ENCODE measurements at places on chromosomes 11 and 22. TPM values are rescaled to one million over a fixed set of nuclear protein-coding genes. Genes with fewer than 3 reads are reported as not detected.

GRCh38 chr11:17476317-17477083 is at the start of gene ABCC8:
TSS of gene ABCC8 (minus strand) at chr11:17476845. CDS start at chr11:17476776, 69 bp downstream.
- DNase-seq: no peak

The MTA2 gene
- 176 TPM for total RNA-seq

The NXPE2 gene
- total RNA-seq: not detected

The OR5A1 gene
- total RNA-seq: not detected

GRCh38 chr11:124172101-124172500 is 11.0 kb upstream of the OR10D3 start:
- no peak for DNase-seq

GRCh38 chr11:133503236-133503635 is 29.1 kb downstream of the OPCML start:
- no peak for DNase-seq

DNA sequence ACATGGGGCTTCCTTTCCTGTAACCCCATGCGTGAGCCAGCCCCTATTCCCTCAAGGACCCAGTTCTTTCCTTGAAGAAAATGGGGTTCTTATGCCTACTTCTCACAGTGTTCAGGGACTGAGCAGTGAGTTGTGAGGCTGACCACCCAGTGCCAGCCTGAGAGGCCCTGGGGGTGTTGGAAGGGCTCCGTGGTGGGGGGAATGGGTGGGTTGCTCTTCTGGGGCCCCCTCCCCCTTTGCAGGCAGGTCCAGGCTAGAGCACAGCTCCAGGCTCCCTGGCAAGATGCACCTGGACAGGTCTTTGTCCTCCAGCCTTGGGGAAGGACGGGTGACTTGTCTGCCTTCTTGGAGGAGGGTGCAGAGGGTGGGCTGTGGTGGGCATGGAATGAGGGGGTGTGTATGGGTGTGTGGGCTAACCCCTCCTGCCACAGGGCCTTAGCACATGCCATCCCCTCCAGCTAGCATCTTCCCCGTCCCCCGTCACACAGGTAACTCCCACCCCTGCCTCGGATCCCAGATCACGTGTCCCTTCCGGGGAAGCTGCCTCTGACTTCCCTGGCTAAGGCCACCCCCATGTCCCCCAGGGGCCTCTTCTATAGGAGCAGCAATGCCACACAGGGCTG is 64.6 kb downstream of the MYEOV start:
- no peak for DNase-seq

GRCh38 chr11:84866922-84867321 is 760.2 kb downstream of the DLG2 start:
- no peak for DNase-seq

- no peak for DNase-seq
Measured at GRCh38 chr11:102513869-102514268, 16.7 kb downstream of the MMP7 start.

DNA sequence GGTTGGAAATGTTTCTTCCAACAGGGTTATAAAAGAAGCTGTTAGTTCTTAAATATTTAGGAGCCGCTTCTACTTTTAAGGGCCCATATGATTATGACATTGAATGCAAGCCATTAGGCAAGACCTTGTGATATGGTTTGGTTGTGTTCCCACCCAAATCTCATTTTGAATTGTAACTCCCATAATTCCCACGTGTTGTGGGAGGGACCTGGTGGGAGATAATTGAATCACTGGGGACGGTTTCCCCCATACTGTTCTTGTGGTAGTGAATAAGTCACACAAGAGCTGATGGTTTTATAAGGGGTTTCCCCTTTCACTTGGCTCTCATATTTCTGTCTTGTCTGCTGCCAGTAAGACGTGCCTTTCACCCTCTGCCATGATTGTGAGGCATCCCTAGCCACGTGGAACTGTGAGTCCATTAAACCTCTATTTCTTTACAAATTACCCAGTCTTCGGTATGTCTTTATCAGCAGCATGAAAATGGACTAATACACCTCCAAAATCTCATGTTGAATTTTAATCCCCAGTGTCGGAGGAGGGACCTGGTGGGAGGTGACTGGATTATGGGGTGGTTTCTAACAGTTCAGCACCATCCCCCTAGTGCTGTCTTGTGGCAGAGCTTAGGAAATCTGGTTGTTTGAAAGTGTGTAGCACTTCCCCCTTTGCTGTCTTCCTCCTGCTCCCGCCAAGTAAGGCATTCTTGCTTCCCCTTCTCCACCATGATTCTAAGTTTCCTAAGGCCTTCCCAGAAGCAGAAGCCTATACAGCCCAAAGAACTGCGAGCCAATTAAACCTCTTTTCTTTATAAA is 4.3 kb downstream of the CD59 start:
- no peak for DNase-seq

- peak; percentile 62 for DNase-seq
Measured at GRCh38 chr22:23152238-23153114, 7.2 kb downstream of the RAB36 start.

The AGBL2 gene
- 0.96 TPM for total RNA-seq

The KCNJ5 gene
- total RNA-seq: 0.04 TPM

DNA sequence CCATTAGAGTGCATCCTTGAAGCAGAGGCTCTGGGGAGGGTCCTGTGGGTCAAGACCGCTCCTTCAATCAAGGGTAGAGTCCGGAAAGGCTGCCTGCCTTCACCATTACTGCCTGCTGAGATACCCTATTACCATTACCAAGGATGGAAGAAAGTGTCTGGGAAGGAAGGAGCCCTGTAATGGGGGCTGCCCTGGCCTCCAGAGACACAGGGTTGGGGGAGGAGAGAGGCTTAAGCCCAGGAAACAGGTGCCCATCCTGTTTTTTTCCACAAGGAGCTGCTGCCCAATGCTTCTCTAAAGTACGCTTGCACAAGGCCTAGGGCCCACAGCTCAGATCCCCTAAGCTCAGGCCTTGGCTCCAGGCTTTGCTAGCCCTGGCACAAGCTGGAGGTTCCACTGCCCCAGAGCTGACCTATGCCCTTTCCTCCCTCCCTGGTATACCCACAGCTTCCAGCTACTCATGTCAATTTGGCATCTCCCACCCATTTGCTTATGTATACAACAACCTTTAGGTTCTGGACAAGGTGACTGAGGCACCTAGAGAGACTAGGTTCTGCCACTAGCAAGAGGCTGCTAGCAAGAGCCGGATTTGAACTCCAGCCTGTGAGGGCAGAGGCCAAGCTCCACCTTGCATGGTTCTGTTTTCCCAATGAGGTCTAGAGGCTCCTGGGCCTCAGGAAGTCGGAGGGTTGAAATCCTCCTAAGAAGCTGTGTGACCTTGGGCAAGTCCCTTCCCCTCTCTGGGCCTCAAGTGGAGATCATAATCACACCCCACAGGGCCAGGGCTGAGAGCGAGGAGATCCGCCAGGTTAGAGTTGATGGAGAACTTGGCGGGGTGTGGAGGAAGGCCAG is 1.5 kb upstream of the PLCB3 start:
- DNase-seq: no peak

DNA sequence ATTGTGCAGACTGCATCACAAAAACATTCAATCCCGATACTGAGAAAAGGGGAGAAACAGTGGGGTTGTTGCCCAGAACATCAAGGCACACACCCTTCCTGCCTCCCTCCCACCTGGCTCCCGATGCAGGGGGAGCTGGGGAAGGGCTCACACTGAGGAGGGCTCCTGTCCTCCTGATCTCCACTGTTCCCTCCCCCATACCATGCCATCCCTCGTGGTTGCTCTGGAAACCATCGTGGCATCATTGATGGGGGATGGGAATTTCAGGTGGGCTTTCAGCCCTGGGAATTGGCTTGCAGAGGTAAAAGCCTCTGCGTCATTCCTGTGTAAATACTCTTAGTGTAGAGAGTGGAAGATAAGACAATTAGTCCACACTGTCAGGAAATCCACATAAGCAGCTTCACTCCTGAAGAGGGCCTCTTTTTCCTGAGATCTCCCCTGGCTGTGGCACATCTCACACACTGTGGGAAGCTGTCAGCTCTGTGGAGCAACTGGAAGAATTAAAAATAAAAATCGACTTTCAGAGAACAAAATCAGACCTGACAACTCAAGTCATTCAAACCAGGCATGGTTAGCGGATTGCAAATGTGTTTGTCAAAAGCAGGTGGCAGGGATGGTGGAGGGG is 176.0 kb downstream of the CHST1 start:
- DNase-seq: no peak

The MAP6 gene
- not detected for total RNA-seq

GRCh38 chr11:2814751-2815150 is 70.8 kb downstream of the CDKN1C start:
- no peak for DNase-seq

GRCh38 chr11:68977781-68978625 is 2.8 kb downstream of the MRGPRD start:
- DNase-seq: no peak

The RAPSN gene
- total RNA-seq: not detected

Measured in K562 (cell line).